ENCODE measurements at places on chromosomes 16 and 17. TPM values are rescaled to one million over a fixed set of nuclear protein-coding genes. Genes with fewer than 3 reads are reported as not detected.

ZP2 gene
- not detected for total RNA-seq

DPEP1 gene
- total RNA-seq, result not detected

CMTM1 gene
- total RNA-seq, result not detected

CHST4 gene
- total RNA-seq, result not detected

PYDC1 gene
- total RNA-seq, result not detected

GCGR gene
- not detected for total RNA-seq

IL32 gene
- 10.9 TPM for total RNA-seq

WBP2 gene
- total RNA-seq, result 54.4 TPM

All from airway epithelial cell (primary cell).